ENCODE measurements at places on chromosomes 2 and 18.

DNA sequence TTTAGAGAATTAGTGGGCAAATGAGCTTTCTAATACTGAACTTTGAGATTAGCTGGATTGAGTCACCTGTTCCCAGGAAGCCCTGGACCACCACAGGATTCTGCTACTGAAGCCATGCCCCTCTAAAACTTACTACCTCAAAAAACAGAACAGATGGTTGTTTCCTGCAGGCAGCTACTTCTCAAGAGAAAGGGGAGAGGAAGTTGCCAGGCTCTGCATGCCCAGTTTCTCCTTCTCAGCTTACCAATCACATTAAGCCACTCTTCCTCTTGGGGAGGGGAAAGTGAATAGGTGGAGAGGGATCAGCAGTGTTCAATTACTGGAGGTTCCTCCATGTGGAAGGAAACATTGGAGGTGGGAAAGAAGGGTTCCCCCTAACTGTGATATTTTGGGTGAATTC lies 24.9 kb upstream of the C1GALT1C1L start:
- DNase-seq, result no peak

DNA sequence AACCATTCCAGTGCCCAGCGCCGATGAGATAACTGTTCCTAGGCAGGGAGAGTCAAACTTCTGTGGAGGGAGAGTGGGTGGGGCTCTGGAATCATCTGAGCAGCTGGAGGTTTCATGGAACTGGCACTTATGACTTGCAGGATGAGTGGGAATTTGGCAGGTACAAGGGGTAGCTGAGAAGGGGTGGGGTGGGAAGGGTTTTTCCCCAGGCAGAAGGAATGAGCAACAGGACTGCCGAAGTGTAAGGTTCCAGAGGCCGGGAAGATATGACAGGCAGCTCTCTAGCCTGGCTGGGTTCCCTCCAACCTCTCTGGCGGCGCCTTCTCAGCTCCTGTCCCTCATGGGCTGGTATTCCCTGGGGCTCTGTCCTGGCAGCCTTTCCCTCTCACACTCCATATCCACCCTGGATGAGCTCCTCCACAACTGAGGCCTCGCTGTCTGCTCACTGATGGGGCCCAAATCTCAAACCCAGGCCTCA lies 2.5 kb upstream of the TET3 start:
- DNase-seq, result no peak

DNA sequence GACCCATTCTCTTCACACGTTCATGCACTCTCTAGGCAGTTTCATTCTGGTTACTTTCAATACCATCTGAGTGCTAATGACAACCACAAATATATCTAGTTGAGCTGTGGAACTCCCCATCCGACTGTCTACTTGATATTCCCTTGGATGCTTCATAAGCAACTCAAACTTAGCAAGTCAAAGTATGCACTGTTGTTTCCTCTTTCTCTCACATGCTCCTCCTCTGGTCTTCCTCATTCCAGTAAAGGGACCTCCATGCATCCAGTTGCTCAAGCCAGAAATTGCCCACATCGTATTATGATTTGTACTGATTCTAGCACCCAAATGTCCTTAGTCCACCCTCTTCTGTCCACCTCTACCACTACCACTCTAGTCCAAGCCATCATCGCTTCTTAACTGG lies 22.3 kb downstream of the SEMA4F start:
- DNase-seq, result no peak

DNA sequence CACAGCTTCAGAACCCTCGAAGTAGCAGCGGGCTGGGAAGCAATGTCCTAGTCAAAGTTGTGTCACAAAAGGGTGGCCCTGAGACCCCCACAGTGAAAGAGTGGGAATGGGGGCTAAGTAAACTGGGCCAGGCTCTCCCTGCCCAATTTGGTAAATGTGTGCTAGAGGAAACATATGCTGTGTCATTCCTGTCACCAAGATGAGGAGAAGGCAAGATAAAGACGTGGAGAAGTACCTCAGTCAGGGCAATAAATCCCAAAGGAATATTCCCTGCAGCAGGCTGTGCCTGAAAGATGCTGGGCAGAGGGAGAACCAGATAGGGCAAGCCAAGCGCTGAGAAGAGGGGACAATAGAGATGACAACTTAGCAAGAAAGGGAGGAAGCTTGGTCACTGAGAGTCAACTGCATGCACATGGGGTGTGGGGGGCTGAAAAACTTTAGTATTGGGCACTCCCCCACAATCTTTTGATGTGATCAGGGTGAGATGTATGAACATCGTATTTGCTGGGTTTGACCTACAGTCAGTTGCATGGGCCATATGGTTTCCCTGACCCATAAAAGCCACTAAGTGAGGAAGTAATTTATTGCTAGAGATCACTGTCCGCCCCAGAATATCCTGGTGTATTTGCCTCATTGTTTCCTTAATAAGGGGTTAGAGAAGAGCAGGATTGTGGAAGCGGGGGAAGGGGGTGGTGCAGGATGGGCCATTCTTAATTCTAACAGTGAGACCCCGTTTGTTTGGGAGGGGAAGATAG lies 49.9 kb upstream of the CXCR4 start:
- DNase-seq, result no peak

DNA sequence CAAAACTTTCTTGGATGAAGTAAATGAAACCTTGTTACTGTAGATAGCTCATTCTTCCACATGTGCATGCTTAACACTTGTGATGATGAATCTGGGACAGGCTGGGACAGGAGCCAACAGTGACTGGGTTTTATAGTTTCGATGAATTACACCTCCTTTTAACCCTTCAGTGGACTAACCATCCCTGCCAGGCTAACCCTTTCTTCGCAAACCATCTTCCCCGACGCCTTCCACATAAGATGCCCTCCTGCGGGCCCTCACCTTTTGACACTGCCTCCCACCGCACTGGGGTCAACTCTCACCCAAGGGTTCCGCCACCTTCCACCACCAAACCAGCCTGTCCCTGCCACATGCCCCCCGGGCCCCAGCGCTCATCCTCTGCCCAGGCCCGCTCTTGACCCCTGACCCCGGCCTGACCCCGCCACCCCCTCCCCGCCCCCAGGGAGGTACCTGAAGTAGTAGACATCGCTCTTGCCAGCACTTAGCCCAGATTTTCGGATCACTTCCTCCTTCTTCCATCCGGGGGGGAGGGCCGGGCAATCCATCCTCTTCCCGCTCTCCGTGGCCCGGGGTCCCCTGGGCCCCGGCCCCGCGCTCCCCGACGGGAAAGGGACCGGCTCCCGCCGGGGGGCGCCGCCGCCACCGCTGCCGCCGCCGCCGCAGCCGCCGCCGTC lies 764 bp downstream of the MBD2 start:
- DNase-seq, result peak; percentile 74

DNA sequence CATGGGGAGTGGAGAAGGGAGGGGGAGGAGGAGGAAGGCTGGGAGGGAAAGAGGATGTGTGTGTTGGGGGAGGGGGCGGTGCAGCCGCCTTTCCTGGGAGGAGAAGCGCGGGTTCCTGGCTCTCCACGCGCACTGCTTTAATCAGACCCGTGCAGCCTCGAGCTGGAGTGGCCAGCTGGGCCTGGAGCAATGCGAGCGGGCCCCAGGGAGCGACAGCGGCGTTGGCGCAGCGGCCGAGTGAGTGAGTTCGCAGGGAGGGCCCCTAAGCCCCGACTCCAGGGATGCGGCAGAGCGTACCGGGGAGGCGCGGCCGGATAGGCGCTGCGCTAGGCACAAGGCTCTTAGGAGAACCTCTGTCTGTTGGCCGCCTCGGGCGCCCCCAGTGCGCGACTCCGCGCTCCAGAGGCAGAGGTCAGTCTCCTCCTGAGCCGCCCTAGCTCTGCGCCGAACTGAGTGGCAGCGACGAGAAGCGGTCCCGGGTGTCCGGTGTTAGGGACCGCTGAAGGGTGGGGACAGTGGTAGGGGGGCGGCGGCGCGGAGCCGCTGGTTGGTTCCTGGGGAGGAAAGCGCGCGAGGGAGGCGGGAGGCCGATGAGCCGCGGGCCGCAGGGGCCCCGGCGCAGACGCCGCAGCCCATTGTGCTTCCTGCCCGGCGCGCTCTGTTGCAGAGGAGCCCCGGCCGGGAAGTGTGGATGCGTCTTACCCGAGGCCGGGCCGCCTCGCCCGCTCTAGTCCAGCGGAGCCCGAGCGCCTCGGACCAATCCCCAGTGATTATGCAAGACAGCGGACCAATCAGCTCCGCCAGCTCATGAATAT lies 455 bp upstream of the DLX1 start:
- peak; percentile 70 for DNase-seq

- no peak for DNase-seq
These were observed 58.9 kb upstream of the RNU4ATAC start for GRCh38 chr2:121471532-121472469.

DNA sequence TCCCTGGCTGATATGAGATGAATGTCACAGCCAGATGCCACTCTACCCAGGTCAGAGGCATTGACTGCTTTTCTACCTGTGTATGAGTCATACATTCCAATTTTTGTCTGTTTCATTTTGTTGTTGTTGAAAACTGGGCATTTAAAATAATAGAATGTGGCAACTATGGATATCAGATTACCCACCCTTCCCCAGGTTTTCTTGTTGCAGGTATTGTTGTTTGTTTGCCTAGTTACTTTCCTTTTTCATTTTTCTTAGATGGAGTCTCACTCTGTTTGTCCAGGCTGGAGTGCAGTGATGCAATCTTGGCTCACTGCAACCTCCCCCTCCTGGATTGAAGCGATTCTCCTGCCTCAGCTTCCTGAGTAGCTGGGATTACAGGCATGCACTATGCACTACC lies 70.2 kb downstream of the LRRC30 start:
- DNase-seq, result no peak

GRCh38 chr2:95079199-95079683 lies 42.4 kb downstream of the MRPS5 start:
- peak; percentile 52 for DNase-seq

DNA sequence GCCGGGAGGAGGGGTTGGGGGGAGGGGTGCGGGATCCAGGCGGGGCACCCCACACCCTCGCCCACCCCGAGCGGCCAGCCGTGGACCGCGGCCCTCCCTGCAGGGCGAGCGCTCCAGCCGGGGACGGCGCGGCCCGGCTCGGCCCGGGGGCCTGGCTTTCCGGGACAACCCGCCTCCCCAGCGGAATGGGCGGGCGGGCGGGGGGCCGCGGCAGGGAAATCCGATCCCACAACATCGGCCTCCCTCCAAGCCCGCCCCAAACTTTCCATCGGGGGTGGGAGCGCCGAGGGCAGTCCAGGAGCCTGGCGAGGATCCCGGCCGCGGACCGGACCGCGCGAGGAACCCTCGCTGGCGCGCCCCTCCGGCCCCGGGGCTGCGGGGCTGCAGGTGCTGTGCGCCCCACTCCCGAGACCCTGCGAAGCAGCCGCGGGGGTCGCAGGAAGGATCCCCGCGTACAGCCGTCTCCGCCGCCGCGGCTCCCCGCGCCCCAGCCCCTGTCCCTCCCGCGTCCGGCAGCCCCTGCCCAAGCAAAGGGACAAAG lies 529 bp downstream of the SEMA4C start:
- no peak for DNase-seq

DNA sequence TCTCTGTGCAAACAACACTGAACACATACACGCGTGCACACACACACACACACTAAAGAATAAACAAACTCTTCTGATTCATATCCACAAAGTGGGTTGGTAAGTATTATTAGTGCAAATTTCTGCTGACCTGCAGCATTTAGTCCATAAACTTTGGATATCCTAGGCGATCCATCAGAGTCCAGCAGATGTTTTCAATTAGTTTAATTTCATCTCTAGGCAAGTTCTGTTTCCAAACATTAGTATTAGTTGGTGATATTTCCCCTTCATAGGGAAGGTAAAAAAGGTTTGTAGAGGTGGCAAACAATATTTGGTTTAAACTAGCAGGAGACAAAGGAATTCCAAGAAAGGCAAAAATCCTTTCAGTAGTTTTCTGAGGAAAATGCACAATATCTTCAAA lies 5.7 kb downstream of the DSEL start:
- DNase-seq, result no peak

- no peak for DNase-seq
These were observed 30.0 kb upstream of the TWSG1 start for GRCh38 chr18:9304388-9305070.

DNA sequence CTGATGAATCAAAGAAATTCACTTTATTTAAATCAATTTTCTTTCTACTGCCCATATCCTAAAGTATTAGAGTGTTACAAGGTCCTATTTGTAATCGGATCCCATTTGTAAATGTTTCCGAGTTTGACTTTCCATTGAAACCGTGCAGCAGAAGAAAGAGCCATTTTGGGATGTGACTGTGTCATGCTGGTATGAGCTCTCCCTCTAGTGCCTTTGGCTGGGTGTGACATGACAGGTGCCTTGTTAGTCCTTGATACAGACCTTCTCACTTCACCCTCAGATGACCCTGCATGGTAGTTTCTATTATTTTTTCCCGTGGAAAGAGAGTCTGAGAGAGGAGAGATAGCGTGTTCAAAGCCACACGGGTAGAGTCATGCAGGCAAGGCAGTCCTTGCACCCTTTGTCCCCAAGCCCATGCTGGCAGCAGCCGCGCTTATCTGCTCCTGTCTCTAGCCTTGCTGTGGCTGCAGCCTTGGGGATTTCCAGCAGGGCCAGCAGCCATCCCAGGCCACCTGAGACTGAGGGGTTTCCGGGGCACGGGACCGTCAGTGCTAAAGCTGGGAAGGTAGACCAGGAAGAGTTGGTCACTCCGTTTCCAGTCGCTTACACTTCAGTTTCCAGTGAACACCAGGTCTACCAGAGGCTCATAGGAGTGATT lies 21.4 kb downstream of the CHMP1B start:
- no peak for DNase-seq

GRCh38 chr2:151120011-151120410 lies 141.7 kb downstream of the RBM43 start:
- no peak for DNase-seq

DNA sequence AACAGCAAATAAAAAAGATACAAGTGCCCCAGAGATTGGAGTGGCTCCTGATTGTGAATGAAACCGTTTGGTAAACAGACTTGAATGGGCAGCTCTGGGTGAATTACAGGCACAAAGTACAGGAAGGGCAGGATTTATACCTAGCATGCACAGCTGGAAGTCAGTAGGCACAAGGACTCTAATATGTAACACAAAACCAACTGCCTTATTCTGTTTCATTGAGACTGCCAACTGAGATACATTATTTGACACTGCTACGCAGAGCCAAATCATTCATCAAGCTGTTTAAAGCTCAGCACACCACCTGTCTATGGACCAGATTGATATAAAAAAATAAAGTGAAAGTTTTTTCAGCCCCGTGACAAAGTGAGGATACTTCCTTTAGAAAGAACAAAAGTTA lies 541.2 kb downstream of the NUP35 start:
- DNase-seq, result no peak

- DNase-seq, result no peak
These were observed 144.1 kb downstream of the EVA1A start for GRCh38 chr2:75416420-75417342.

DNA sequence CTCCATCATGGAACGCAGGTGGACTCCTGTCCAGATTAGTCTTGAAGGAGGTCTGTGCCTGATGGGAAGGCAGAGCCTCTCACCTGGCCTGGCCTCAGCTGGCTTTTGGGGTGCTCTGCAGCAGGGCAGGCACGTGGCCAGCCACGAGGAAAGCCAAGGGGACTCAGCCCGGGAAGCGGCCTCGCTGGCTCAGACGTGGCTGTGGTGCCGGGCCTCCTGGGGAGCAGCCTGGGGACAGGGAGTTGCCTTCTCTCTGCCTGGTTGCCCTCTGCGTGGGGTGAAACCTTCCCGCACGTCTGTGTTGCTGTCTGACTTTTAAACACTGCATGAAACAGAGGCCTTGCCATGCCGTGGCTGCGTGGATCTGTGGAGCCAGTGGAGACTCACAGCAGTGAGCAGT lies 45.0 kb downstream of the RTP5 start:
- no peak for DNase-seq

GRCh38 chr2:45167920-45168629 lies 158.8 kb upstream of the SIX2 start:
- no peak for DNase-seq
